Skin of body (tissue), 3 donors: ENCODE measurements at places on chromosomes 6 and 20. TPM values are rescaled to one million over a fixed set of nuclear protein-coding genes. Genes with fewer than 3 reads are reported as not detected.
A peak's percentile ranks its signal among the peaks of the same experiment; 100 is the strongest.

DNA sequence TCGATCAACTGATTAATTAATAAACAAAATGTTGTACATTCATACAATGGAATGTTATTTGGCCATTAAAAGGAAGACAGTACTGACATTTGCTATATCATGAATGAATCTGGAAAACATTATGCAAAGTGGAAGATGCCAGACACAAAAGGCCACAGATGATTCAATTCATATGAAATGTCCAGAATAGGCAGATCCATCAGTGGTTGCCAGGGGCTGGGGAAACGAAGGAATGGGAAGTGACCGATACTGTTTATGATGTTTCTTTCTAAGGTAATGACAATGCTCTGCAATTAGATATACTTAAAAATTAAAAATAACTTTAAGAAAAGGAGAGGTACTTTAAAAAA lies 37.2 kb downstream of the ELOVL5 start:
- no peak for DNase-seq

DNA sequence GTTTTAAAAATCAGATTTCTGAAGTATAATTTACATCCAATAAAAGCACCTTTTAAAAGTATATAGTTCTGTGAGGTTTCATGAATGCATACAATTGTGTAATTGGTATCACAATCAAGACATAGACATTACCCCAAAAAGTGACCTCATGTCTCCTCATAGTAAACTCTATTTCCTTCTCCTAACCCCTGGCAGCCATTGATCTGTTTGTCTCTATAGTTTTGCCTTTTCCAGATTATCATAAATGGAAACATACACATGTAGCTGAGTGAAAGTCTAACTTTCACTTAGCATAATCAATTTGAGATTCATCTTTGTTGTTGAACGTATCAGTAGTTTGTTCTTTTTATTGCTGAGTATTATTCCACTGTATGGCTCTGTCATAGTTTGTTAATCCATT lies 57.6 kb downstream of the SUN5 start:
- no peak for DNase-seq

DNA sequence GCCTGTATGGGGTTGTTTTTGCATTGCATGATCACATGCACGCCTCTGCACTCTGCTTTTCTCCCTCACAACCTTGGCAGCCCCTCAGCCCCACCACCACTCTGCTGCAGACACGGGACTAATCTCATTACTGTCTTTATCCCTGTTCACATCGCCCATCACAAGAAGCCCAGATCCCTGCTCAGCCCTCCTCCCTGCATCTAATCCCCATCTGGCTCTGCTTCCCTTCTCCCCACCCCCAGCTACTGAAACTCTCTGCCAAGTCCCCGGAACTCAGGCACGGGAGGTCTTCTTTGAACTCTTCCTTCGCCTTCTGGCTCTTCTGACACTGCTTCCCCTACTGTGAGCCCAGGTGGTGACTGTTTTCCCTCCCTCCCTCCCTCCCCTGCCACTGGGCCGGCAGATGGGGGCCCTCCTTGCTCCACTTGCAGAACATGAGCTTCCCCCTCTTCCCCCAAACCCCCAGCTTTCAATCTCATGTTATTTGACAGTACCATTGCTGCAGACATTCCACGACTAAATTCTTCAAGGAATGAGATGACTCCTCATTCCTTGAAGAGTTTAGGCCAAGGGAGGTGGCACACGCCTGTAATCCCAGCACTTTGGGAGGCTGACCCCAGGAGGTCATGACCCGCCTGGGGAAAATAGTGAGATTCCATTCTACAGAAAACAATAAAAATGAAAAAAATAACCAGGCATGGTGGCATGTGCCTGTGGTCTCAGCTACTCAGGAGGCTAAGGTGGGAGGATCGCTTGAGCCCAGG lies 21.9 kb upstream of the TULP1 start:
- peak; percentile 10 for DNase-seq

- DNase-seq = no peak
Measured at GRCh38 chr6:80477591-80477990, 371.1 kb downstream of the BCKDHB start.

DNA sequence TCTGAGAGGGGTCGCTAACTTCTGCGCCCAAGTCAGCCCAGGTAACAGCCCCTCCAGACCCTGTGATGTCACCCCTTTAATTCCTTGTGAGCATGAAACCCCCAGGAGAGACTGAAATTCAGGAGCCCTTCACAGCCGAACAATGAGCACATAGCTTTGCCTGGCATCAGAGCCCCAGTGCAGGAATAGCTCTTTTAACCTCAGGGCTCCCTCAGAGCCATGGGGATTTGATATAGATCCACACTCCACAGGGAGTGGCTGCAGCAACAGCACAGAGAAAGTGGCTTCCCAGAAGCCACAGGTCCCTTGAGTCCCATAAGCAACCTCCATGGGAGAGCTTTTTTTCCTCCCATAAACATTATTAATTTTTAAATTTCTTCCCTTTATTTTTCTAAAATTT lies 150.0 kb upstream of the MARCKS start:
- no peak for DNase-seq

DNA sequence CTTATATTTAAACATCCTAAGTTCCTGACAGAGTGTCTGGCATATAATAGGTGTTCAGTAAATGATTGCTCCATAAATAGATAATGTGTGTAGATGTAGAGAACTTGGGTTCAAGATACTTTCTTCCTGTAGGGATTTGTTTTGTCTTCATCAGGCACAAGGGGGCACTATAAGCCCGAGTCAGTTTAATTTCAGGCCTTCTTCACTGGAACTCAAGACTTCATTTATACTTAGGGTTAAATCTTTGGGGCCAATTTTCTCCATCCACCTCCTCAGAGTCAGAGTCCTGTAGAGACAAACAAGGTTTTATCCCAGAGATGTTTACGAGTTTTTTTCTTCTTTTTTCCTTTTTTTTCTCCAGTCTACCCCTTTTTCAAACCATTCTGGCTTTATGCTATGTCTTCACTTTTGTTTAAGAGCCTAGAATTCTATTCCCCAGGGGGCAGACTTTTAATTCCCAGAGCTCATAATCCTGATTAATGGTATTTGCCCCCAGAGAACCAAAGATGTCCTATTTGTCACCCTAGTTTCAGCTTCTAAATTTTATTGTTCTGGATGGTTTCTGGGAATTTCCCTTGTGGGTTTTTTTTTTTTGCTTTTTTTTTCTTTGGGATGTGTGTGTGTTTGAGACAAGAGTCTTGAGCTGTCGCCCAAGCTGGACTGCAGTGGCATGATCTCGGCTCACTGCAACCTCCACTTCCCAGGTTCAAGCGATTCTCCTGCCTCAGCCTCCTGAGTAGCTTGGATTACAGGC lies 88.4 kb downstream of the HFE start:
- peak; percentile 45 for DNase-seq

DNA sequence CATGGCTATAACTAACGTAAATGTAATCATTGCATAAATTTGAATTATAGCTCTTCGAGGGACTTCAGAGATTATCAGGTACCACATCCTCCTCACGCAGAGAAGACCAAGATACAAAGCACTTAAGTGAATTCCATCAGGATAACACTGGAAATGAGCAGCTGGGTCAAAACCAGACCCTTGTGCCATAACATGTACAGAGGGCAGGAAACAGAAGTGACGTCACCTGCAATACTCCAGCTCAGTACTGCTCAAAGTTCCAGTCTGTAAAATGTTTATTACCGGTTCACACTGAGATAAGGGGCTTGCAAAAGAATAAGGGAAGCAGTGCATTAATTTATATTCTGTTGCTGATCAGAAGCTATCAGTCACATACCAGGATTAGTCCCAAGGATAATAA lies 45.8 kb downstream of the RGS17 start:
- no peak for DNase-seq

GRCh38 chr20:3077618-3078134 lies 6.3 kb downstream of the OXT start:
- DNase-seq = no peak

DNA sequence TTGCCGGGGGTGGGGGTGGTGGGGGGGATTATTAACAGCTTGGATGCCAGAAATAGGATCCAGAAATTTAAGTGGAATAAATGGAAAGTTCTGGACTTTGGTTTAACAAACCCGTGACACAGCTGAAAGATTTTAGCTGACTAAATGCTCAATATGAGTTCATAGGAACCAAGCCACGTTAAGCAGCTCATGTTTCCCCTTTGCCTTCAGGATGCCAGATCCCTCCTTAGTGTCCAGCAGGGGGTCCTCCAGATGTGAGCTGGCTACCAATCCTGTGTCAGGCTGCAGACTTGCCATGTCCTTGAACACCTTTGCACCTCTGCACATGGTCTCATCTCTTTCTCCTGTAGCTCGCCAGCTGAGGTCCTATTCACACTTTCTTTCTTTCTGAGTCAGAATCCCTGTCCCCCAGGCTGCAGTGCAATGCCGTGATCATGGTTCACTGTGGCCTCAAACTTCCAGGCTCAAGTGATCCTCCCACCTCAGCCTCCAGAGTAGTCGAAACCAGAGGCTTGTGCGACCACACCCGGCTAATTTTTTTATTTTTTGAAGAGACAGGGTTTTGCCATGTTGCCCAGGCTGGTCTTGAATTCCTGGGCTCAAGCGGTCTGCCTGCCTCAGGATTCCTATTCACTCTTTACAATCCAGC lies 133.3 kb upstream of the ARMC2 start:
- no peak for DNase-seq

DNA sequence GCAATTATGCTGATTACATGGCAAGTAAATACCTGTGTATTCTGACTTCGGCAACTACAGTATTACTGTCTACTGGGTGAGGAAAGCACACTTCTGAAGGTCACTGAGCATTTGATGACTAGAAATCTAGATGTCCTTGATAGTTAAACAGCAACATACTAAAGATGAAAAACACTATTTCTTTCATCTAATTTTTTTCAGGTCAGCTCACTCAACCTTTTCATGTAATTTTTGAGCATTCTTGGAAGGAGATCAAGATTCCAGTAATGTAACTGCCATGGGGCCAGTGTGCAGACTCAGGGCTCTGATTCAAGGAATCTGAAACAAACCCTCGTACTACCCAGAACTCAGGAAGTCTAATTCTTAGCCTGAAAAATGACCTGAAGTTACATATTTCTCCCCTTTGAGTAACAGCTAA lies 222.6 kb upstream of the TAB2 start:
- DNase-seq = no peak

DNA sequence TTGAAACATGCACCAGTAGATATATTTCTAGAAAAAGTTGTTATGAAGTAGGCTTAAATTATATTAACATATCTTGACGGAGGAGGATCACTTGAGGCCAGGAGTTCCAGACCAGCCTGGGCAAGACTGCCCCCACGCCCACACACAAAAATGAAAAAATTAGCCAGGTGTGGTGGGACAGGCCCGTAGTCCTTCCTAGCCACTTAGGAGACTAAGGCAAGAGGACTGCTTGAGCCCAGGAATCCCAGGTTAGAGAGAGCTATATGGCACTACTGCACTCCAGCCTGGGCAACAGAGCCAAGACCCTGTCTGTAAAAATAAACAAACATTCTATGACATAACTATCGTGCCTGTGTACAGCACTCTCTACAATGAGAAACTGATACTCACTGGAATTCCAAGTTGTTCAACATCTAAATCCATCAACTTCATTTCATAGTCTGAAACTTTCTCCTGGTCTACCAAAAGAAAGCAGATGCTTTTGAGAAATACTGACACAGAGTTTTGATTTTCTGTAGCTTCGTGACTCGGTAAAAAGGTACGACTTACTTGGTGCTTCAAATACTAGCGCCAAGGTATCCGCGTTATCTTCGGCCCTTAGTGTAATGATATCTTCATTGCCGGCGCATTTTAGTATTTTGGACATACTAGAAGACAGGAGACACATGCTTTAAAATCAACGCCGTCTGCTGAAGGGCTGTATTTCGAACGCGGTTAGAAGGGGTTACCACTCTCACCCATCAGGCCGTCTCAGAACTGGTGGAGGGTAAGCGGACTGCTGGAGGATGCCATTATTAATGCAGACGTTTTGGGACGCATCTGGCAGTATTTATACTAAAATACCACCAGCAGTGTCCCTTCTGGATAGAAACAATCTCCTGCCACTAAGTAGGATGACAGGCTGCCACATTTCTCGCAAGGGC lies 1.3 kb downstream of the PCNA start:
- no peak for DNase-seq

DNA sequence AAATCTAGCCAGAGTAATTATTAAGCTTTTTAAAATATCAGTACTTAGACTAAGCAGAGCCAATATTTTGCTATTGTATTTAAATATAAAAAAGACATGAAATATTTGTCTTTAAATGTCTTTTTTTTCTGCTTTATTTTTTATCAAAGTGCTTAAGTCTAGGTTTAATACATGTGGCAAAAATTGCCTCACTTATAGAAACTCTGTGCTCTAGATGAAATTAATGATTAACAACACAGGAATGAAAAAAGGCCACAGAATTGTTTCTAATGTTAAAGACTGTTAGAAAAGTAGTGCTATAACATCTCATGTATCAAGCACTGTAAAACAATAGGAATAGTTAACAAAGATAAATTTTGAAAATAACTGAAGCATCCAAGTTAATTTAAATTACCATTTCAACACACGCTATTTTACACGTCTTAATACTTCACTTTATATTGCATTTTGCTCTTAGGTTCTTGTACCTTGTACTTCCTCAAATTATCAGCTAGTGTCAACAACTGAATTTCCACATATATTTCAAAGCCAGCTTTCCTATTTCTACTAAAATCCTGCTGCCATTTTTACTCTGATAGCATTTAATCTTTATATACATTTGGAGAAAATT lies 1515.1 kb downstream of the HACE1 start:
- DNase-seq = no peak

GRCh38 chr6:34855463-34855862 lies 32.4 kb downstream of the TAF11 start:
- DNase-seq = no peak

GRCh38 chr20:10965936-10966470 lies 292.2 kb upstream of the JAG1 start:
- no peak for DNase-seq

DNA sequence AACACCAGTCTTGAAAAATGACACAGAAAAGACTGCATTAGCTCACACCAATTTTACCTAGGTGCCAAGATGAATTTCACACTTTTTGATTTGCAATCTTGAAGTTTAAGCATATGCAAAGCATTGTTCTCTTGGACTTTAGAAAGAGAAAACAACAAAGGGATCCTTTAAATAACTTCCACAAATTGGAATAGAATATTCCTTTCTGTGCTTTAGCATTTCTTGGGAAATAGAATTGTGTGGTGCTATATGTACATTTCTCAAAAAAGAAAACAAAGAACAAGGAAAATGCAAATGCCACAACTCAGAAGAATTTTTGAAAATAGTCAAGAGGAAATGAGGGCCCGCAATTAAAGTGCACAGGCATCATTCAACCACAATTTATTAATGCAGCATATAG lies 17.0 kb downstream of the HTR1B start:
- no peak for DNase-seq

- DNase-seq = peak; percentile 98
Measured at GRCh38 chr6:33317669-33318425, at the start of gene ZBTB22. Gene ZBTB22, minus strand, starts transcription at chr6:33317744. Its CDS starts 828 bp downstream, at chr6:33316916.

- no peak for DNase-seq
Measured at GRCh38 chr20:37299718-37300528, 10.5 kb downstream of the MANBAL start.

GRCh38 chr6:92363111-92363510 lies 1056.2 kb downstream of the EPHA7 start:
- DNase-seq = peak; percentile 38

The NNAT gene
- 22.0 TPM for total RNA-seq

The TPBG gene
- total RNA-seq = 12.8 TPM

The EGFL8 gene
- total RNA-seq = 17.2 TPM

The SOX4 gene
- 64.2 TPM for total RNA-seq

The ZNF334 gene
- 7.6 TPM for total RNA-seq

The GGTLC1 gene
- total RNA-seq = not detected

The PBOV1 gene
- not detected for total RNA-seq

The NMBR gene
- total RNA-seq = not detected

The MOG gene
- total RNA-seq = not detected

The TXLNB gene
- 15.0 TPM for total RNA-seq
